ENCODE measurements at places on chromosomes 7 and 10.

DNA sequence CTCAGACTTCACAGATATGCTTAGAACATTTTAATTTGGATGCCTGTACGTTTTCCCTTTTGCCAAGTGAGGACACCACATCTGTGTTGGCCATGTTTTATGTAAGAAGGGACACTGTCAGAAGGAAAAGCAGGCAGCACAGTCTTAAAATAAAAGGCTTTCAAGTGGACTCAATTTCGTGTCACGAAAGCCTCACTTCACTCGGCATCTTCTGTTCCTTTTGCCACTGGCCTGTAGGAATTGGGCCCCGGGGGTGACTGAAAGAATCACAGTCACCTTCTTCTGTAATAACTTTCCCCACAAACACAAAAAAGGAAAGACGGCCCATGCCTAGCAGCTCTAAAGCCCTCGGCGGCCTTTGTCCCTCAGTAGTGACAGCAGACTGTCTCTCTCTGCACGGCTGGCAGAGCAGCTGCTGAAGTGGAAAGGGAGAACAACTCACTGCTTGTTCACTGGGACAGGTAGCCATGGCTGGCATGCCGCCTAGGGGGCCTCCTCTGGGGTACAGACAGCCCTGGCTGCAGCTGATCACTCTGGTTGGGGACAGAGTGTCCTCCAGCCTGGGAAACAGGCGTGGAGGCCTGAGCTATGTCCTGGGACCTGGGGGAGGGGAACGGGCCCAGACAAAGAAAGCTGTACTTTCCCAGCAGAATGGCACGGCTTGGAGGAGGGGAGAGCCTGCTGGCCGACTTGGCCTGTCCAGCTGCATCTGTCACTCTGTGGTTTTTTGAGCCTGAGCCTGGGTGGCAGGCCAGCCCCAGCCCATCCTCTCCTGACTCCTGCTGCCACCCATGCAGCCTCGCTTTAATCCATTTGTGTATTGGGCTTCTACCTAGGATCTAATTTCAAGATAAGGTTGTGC is 4.4 kb downstream of the RASSF4 start:
- no peak for DNase-seq

DNA sequence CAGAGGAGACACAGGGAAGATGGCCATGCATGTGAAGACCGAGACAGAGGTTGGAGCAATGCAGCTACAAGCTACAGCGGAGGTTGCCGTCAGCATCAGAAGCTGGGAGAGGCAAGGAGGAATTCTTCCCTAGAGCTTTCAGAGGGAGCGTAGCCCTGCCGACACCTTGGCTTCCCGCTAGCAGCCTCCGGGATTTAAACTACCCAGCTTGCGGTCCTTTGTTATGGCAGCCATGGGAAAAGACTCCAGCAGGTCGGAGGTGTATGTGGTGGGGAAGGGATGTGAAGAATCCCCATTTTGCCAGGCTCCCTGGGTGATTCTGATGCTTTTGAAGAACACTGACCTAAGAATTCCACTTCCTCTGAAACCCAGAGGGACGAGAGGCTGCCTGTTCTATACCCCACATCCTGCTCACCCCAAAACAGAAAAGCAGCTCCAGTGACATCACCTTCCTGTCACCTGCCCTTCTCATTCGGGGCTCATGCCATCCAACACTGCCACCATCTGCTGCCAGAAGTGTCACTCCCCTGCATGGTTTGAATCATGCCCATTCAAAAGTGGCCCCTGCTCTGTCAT is 3.3 kb upstream of the SEPHS1 start:
- DNase-seq: no peak

GRCh38 chr7:91852263-91852741 is 28.2 kb downstream of the MTERF1 start:
- peak; percentile 15 for DNase-seq

DNA sequence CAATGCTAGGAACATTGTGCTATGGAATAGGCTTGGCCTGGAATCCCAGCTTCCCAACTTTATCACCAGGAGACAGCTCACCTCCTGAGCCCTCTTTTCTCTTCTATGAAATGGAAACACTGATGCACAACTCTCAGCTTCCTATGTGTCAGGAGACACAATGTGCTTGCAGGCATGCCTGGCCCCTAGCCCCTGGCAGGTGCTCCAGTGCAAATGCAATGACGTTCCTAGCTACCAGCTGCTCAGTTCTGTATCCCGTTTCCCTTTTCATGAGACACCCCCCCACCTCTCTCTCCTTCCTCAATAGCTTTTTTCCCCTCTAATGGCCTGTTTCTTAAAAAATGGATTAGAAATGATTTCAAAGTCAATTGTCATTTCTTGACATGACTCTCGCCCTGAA is 30.7 kb downstream of the HABP2 start:
- no peak for DNase-seq

DNA sequence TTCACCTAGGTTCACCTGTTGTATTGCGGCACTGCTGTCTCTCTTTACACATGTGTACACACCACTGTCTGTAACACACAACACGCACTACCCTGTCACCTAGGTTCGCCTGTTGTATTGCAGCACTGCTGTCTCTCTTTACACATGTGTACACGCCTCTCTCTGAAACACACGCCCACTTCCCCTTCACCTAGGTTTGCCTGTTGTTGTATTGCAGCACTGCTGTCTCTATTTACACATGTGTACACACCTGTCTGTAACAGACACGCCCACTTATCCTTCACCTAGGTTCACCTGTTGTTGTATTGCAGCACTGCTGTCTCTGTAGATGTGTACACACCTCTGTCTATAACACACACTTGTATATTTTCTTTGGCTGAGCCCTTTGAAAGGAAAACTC is 51.5 kb downstream of the WDR37 start:
- no peak for DNase-seq

GRCh38 chr10:63528084-63528744 is 7.0 kb downstream of the REEP3 start:
- no peak for DNase-seq

DNA sequence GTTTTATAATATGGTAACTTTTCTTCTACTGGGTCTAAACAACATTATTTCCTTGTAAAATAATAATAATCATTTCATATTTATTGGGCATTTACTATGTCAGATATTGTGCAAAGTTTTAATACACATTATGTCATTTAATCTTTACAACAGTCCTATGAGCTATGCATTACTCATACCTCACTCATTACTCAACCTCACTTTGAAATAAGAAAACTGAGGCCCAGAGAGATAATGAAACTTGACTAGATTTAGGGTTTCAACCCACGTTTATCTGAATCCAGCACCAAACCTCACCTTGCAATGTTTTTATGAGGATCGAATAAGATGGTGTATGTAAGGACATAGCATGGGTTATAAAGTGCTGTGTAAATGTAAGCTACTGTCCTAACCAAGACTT is 153.2 kb upstream of the SLC13A1 start:
- DNase-seq: no peak

- no peak for DNase-seq
Measured at GRCh38 chr10:4498711-4499251, 327.2 kb upstream of the AKR1E2 start.

- no peak for DNase-seq
Measured at GRCh38 chr7:107976620-107977019, 26.3 kb downstream of the LAMB1 start.

DNA sequence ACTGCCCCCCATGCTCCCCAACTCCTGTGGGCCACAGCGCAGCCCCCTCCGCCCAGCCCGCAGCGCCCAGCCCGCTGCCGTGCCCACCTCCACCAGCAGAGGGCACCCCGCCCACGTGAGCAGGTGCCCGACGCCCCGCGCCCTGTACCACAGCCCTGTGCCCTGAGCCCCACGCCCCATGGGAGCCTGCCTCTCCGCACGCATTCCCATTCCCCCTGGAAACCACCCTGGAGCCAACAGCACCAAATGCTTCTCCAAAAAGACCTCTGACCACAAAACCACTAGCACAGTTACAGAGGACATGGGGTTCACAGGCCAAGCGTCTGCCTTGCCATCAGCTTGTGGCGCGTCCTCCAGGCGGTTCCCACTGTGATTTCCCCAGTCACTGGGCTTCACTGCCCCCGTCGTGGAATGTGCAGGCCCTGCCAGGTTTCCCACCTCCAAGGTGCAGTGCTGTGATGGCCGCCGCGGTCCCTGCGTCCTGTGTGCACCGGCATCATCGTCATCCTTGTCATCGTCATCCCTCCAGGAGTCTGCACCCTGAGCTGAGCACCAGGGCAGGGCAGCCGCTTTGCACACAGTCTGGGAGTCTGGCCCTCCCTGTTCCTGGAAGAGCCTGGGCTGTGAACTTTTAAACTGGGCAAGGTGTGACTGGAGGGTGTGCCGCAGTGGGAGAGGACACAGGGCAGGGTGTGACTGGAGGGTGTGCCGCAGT is 61.7 kb downstream of the PWWP2B start:
- peak; percentile 32 for DNase-seq

GRCh38 chr7:84009051-84009450 is 185.5 kb downstream of the SEMA3A start:
- no peak for DNase-seq

DNA sequence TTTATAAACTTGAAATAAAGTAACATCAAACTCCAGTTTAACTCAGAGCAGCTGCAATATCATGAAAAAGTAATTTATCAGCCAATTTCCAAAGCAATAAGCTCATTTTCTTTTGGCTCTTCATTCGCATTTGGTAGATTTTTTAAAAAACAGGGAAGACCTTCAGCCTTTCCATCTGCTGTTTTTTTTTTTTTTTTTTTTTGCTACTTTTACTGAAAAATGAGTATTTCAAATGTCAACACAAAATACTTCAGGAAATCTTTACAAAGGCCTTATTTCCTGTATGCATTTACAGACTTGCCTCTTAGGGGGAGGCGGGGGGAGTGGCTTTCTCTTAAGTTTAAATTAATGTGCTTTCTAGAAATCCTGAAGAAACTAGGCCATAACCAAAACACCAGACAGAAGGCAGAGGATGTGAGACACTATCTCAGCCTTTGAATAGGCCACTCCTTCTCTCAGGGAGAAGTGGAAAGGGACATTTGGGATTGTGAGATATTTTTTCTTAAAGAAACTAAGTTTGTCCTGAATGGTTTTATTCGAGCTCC is 91.8 kb downstream of the COL28A1 start:
- no peak for DNase-seq

DNA sequence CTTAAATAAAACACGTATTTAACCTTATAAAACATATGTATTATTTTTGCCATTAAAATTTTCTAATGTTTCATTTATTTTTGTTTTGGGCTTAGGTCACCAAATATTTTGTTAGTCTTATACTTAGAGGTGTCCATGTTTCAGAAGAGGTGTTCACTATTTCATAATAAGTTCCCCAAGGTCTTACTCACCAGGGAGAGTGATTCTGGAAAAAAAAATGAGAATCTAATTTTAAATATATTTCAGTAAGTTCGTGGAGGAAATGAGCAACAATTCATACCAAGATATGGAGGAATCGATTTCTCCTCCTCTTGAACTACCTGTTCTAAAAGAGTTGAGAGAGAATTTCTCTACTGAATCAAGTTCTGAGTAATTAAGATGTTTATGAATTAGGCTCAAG is 271.6 kb upstream of the SLC26A5 start:
- DNase-seq: no peak

GRCh38 chr7:27030393-27031050 is 65.3 kb downstream of the HOXA1 start:
- DNase-seq: no peak

GRCh38 chr10:34954142-34954541 is 136.0 kb downstream of the CUL2 start:
- no peak for DNase-seq

GRCh38 chr7:130606161-130606560 is 62.4 kb downstream of the COPG2 start:
- no peak for DNase-seq
